OCI-M1 (cell line): ENCODE measurements at places on chromosomes 12 and 14.

DNA sequence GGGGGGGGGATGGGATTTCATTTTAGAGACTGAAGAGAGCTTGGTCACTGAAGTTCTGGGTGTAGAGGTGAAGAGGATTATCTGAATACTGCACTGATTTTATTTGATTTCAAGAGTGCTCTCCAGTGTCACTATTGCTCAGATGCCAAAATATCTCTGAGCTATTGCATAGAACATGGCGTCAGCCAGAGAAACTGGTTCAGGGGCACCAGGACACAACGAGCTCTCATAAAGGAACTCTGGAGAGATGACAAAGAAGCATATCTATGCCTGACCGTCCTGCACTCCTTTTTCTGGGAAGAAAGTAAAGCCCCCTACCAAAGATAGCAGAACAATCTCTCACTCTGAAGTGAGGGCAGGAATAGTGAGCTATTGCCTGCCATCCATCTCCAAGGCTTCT lies 2.0 kb downstream of the SLC7A8 start:
- no peak for DNase-seq

GRCh38 chr12:53044896-53045695 lies 4.8 kb upstream of the TNS2 start:
- DNase-seq: no peak

- no peak for DNase-seq
Observed at GRCh38 chr12:124673801-124674617, 106.6 kb upstream of the NCOR2 start.

- peak; percentile 71 for DNase-seq
Observed at GRCh38 chr12:2583091-2583497, 211.7 kb upstream of the FKBP4 start.

- no peak for DNase-seq
Observed at GRCh38 chr12:131164096-131164872, 210.6 kb downstream of the ADGRD1 start.

- peak; percentile 3 for DNase-seq
Observed at GRCh38 chr14:57392830-57393229, 2.4 kb downstream of the NAA30 start.

DNA sequence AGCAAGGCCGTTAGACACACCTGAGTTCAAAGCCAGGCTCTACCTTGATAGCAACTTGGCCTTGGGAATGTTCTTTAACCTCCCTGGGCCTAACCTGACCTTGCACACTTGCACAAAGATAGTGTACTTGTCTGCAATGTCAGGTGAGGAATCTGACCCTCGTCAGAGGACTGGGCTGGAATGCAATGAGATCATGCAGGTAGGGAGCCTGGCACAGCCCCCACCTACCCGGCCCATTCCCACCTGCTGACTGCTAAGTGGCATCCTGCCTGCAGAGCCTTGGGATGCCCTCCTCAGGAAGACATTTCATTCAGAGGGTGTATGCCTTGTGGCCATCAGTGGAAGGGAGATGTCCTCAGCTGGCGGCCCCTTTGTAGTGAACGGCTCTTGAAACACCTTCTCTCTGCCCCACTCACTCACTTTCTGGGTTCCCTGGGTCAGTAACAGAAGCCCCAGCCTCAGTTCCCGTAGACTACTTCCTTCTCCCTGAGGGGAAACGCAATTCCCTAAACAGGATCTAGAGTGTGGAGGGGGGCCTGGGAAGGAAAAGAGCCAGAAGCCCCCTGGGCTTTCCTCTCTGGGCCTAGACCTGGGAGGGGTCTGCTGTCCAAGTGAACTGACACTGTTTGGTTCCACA lies 68.0 kb upstream of the DICER1 start:
- DNase-seq: no peak

DNA sequence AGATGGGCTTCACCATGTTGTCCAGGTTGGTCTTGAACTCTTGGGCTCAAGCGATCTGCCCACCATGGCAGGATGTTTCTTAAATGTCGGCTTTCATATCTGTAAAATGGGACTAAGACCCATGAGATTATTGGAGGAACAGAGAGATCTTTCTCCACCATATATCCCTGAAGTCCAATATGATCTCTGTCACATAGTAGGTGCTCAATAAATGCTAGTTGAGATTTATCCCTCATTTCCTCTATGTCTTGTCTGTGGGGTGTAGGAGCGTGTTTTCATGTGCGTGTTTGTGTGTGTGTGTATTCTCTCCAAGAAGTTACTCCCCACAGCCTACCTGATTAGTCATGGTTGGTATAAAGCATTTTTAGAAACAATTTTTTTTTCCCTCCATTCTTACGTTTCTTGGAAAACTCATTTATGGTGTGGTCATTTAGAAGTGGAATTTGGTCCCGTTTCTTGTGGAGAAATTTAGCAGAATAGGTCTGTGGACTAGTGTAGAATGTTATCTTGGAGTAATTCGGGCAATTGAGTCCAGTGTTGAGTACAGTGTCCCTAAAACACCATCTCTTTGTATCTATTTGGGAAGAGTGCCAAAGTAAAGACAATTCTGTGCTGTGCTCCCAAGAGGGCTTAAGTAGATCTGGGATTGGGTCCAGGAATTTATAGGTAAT lies 4.3 kb downstream of the STRAP start:
- no peak for DNase-seq

- DNase-seq: no peak
Observed at GRCh38 chr12:107655281-107656065, 30.1 kb upstream of the PWP1 start.

DNA sequence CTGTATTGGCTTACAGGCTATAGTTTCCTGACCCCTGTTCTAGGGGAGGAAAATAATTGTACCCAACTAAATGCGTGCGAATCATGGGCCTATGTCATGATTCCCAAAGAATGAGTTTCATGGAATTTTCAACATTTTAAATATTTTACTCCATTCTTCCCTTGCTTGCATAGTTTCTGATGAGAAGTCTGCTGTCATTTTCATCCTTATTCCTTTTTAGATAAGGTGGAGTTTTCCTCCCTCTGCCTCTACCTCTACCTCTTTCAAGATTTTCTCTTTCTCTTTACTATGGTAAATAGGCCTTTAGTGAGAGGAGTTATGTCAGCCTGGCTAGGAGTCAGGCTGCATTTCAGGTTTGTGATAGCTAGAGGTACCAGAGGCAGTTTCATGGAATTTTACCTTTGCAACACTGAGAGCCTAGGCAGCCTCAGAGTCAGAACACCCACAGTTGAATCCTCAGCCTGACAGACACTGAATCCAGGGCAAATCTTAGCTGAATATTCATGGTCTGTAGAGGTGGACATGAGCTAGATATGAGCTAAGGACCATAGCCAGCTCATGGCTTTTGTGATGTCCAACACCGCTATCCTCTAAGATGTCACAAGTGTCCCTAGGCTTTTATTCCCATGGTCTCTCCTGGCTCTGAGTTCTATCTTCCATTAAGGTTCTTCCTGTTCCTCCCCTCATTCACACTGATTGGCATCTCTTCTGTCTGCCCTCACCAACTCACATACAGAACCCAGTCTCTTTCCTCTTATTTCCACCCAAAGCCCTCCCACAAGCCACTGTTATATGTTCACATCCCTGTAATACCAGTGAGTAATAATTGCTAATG lies 6.0 kb downstream of the SERPINA3 start:
- no peak for DNase-seq
